ENCODE measurements at places on chromosomes 11 and 22.

DNA sequence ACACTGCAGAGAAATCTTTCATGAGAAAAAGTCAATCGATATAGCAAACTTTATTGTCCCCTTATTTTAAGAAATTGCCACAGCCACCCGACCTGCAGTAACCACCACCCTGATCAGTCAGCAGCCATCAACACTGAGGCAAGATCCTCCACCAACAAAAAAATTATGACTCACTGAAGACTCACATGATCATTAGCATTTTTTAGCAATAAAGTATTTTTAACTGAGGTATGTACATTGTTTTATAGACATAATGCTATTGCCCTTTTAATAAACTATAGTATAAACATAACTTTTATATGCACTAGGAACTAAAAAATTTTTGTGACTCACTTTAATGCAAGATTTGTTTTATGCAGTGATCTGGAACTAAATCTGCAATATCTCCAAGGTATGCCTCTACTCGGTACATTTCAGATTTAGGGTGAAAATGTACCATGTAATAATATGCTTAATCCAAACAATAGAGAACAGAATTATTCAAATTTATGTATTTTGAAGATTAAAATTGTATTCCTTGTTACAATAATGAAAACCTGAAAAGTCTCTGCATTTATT is 79.2 kb upstream of the CEP126 start:
- H3K4me1 ChIP-seq, result no peaks in the 10 kb centered on the region
- no peak overlapping the region for H3K27ac ChIP-seq
- no peak for DNase-seq
- H3K27me3 ChIP-seq, result no peaks in the 10 kb centered on the region
- no peaks in the 10 kb centered on the region for H3K36me3 ChIP-seq

GRCh38 chr22:46948411-46949144 is 186.1 kb downstream of the TBC1D22A start:
- H3K36me3 ChIP-seq, result no peaks in the 10 kb centered on the region
- DNase-seq, result no peak
- H3K27me3 ChIP-seq, result no peaks in the 10 kb centered on the region
- no peaks in the 10 kb centered on the region for H3K4me1 ChIP-seq

GRCh38 chr22:40256516-40256915 is 78.8 kb downstream of the TNRC6B start:
- no peak overlapping the region for H3K27ac ChIP-seq
- no peak for DNase-seq
- no peaks in the 10 kb centered on the region for H3K27me3 ChIP-seq
- no peak overlapping the region for H3K4me3 ChIP-seq
- peaks cover under 1% of the 10 kb centered on the region for H3K36me3 ChIP-seq
- H3K4me1 ChIP-seq, result no peaks in the 10 kb centered on the region

- no peak for DNase-seq
- H3K27me3 ChIP-seq, result no peaks in the 10 kb centered on the region
- H3K36me3 ChIP-seq, result no peaks in the 10 kb centered on the region
- no peak overlapping the region for H3K27ac ChIP-seq
Measured at GRCh38 chr11:95045812-95046211, 3.4 kb upstream of the KDM4F start.

DNA sequence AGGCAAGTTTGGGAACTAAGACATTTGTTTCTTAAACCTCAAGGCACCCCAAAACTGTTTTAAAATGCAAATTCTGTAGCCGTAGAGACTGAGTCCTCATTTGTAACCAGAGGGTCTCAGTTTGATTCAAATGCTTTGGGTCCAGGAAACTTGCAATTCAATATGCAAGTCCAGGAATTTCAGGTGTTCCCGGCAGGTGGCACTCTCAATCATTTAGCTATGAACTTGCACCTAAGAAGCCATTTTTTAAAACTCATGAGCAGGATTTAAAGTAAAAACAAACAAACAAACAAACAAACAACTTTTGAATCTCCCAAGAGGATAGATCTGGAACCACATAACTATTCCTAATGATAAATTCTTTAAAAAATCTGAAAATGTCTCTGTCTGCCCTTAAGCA is 8.7 kb upstream of the ABTB2 start:
- H3K27ac ChIP-seq, result no peak overlapping the region
- no peaks in the 10 kb centered on the region for H3K4me1 ChIP-seq
- no peaks in the 10 kb centered on the region for H3K27me3 ChIP-seq
- no peaks in the 10 kb centered on the region for H3K36me3 ChIP-seq
- no peak for DNase-seq

Measured in Peyer's patch (tissue), 4 donors.